ENCODE measurements at places on chromosomes 3 and 15.

DNA sequence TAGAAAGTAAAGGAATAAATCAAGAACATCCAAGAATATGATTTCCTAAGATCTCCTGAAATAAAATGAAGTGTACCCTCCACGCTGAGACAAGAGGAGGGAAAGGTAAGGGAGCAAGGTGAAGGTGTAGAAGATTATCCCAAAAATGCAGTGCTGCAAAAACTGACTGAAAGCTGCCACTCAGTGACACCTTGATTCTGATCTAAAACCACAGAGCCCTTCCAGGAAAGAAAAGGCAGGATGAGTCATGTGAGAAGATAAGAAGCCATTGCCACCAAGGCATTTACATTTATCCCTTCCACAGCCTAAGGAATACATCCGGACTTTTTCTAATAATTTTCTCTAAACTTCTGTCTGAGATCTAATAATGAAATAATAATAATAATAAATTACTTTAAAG, 49.9 kb downstream of the IGSF11 start:
- H3K36me3 ChIP-seq: no peaks in the 10 kb centered on the region
- no peak overlapping the region for H3K27ac ChIP-seq
- H3K4me3 ChIP-seq: no peak overlapping the region

DNA sequence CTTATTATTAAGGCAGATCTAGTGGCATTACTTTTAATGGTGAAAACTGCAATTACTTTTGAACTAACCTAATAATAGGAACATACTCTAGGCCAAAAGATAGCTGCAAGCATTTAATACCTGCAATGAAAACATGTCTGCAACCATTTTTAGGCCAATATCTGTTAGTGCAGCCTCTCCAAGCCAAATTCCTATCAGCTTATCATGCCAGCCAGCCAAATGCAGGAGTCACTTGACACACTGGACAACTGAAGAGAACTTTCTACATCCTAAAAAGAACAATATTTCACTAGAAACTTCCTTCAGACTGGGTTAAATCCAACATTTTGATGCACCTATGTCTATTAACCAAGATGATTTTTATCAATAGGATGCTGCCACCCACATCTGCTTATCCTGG, 33.8 kb downstream of the CCDC54 start:
- H3K27ac ChIP-seq: no peak overlapping the region
- DNase-seq: no peak
- H3K27me3 ChIP-seq: no peaks in the 10 kb centered on the region
- H3K4me3 ChIP-seq: no peak overlapping the region
- no peaks in the 10 kb centered on the region for H3K4me1 ChIP-seq

DNA sequence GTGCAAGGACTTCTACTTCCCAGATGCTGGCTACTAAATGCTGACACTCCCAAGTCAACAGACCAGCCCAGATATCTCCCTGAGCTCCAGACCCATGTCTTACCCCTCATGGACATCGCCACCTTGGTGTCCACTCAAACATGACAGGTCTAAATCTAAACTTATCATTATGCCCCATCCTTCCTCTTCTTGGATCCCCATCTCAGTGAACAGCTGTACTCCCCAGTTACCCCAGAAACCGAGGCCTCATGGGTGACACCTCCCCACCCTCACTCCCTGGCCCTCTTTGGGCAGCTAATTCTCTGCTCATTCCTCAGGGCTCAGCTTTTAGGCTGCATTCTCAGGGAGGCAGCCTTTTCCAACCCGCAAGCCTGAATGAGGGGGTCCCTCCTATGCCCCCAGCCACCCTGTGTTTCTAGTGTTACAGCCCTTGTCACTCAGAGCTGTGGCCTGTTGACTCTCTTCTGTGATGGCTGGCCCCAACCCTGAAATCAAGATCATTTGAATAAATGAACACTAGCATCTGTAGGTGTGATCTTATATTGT, 5.4 kb downstream of the EHD4 start:
- no peaks in the 10 kb centered on the region for H3K27me3 ChIP-seq
- no peak overlapping the region for H3K27ac ChIP-seq
- peak; percentile 77 for DNase-seq
- peaks cover 23% of the 10 kb centered on the region for H3K4me1 ChIP-seq
- H3K36me3 ChIP-seq: no peaks in the 10 kb centered on the region

DNA sequence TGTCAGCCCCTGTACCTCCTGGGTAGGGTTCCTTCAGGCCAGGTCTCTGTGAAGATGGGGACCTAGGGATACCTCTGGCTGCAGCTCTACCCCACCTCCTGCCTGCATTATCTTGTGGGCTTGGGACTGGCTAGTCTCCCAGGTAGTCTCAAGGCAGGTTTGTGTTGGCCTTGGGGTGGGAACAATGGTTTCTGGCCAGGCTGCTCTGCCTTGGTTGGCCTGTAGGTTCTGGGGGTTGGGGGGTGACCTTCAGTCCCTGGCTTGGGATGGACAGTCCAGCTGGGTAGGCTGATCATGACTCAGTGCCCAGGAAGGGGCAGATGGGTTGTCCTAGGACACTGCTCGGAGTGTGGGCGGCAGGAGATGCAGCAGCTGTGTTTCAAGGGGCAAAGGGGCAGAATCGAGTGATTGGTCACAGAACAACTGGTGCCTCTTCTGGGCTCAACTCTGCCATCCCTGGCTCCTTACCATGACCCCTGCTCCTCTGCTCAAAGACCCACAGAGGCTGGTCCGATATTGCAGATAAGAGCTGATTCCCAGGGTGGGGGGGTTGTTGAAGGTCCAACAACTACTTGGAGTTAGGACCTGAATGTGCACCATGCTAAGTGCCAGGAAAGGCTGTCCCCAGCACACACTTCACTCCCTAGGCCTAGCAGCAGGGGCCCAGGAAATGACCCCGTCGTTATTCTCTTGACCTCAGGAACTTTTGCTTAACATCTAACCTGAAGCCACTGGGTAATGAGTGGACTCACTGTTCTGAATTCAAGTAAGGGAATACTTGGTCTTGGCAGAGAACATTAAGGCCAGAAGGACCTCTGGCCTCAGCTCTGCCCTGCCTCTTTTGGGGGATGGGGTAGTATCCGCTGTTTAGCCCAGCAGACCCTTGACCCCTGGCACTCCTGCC, 18.1 kb upstream of the BSN start:
- no peak overlapping the region for H3K4me3 ChIP-seq
- no peak for DNase-seq
- H3K27ac ChIP-seq: no peak overlapping the region
- H3K4me1 ChIP-seq: peaks cover 15% of the 10 kb centered on the region
- no peaks in the 10 kb centered on the region for H3K36me3 ChIP-seq

DNA sequence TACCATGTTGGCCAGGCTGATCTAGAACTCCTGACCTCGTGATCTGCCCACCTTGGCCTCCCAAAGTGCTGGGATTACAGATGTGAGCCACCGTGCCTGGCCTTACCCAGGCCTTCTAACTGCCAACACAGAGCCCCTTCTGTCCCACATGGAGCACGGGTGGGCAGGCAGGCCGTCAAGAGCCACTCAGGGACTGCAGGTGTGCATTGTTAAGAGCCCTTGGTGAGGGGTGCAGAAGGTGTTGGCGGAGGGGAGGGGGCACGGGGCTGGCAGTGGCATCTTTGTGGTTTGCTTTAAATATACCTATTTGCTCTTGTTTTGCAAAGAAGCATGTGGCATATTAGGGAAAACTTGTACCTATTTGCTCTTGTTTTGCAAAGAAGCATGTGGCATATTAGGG, 37.3 kb downstream of the SMAD6 start:
- no peak for DNase-seq
- no peak overlapping the region for H3K4me3 ChIP-seq
- H3K4me1 ChIP-seq: peaks cover 57% of the 10 kb centered on the region
- no peaks in the 10 kb centered on the region for H3K27me3 ChIP-seq
- H3K36me3 ChIP-seq: no peaks in the 10 kb centered on the region

GRCh38 chr3:174266476-174266875, 592.7 kb upstream of the NAALADL2 start:
- no peaks in the 10 kb centered on the region for H3K4me1 ChIP-seq
- no peaks in the 10 kb centered on the region for H3K27me3 ChIP-seq
- DNase-seq: no peak
- no peak overlapping the region for H3K27ac ChIP-seq
- H3K4me3 ChIP-seq: no peak overlapping the region
- H3K36me3 ChIP-seq: no peaks in the 10 kb centered on the region

DNA sequence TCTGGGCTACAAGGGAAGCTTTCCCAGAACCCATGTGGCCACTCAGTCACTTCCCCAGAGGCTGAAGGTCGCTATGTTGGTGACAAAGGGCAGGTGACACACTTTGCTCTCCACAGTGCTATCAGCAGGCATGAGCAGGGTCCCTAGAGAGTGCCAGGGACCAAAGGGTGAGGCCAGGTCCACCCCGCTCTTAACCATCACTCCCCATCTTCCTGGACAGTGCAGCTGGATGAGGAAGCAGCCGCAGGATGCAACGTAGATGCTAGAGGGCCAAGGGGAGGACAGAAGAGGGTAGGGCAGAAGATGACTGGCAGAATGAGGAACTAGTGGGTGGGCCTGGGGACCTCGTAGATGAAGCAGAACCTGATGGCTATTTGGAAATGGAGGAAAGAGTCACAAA, 13.6 kb upstream of the LTF start:
- H3K36me3 ChIP-seq: no peaks in the 10 kb centered on the region
- DNase-seq: no peak

GRCh38 chr3:71559578-71560162, 23.9 kb downstream of the FOXP1 start:
- no peaks in the 10 kb centered on the region for H3K27me3 ChIP-seq
- DNase-seq: no peak
- no peaks in the 10 kb centered on the region for H3K36me3 ChIP-seq
- H3K4me3 ChIP-seq: no peak overlapping the region

DNA sequence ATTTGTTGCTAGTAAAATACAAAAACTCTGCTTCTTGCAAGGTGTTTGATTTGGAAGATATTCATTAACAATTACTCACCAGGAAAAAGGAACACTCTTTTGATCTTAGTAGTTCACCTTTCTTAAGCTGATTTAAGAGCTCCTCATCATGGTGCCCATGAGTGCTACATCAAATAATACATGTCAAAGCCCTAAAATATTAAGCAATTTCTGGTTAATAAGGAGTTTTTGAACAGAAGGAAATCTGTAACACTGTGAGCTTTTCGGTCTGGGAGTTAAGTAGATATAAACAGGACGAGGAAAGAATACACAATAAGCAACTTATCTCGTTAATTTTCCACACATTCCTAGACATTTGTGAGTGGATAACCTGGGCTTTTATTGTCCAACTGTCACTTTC, 83.9 kb upstream of the DCBLD2 start:
- no peak overlapping the region for H3K4me3 ChIP-seq
- DNase-seq: no peak
- H3K27me3 ChIP-seq: no peaks in the 10 kb centered on the region
- peaks cover 10% of the 10 kb centered on the region for H3K4me1 ChIP-seq

GRCh38 chr3:170083343-170083742, 45.5 kb downstream of the GPR160 start:
- H3K27ac ChIP-seq: no peak overlapping the region
- H3K36me3 ChIP-seq: no peaks in the 10 kb centered on the region
- H3K4me1 ChIP-seq: no peaks in the 10 kb centered on the region
- no peak for DNase-seq

DNA sequence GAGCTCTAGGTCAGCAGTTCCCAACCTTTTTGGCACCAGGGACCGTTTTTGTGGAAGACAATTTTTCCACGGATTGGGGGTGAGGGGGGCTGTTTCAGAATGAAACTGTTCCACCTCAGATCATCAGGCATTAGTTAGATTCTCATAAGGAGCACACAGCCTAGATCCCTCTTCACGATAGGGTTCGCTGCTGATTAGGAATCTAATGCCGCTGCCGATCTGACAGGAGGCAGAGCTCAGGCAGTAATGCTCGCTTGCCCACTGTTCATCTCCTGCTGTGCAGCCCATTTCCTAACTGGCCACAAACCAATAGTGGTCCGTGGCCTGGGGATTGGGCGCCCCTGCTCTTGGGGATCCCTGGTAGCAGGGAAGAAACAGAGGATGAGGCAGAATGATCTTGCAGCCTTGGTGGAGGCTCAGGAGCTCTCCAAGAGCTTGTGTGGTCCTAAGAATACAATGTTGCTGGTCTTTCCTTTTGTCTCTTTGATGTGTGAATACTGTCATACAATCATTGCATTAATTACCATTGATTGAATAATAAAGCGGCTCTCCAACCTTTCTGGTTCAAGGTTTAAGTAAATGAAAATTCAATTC, 183.2 kb downstream of the FNDC3B start:
- peaks cover 53% of the 10 kb centered on the region for H3K4me1 ChIP-seq
- H3K4me3 ChIP-seq: no peak overlapping the region
- no peak overlapping the region for H3K27ac ChIP-seq
- no peak for DNase-seq

- DNase-seq: no peak
- no peak overlapping the region for H3K4me3 ChIP-seq
- H3K4me1 ChIP-seq: peaks cover 63% of the 10 kb centered on the region
- peak overlapping the region; percentile 88 for H3K27ac ChIP-seq
These were observed 51.0 kb downstream of the VGLL4 start for GRCh38 chr3:11592445-11593298.

GRCh38 chr15:39690881-39691634, 91.6 kb downstream of the FSIP1 start:
- H3K27me3 ChIP-seq: no peaks in the 10 kb centered on the region
- peaks cover 6% of the 10 kb centered on the region for H3K4me1 ChIP-seq
- DNase-seq: no peak
- no peak overlapping the region for H3K27ac ChIP-seq
- H3K4me3 ChIP-seq: no peak overlapping the region

DNA sequence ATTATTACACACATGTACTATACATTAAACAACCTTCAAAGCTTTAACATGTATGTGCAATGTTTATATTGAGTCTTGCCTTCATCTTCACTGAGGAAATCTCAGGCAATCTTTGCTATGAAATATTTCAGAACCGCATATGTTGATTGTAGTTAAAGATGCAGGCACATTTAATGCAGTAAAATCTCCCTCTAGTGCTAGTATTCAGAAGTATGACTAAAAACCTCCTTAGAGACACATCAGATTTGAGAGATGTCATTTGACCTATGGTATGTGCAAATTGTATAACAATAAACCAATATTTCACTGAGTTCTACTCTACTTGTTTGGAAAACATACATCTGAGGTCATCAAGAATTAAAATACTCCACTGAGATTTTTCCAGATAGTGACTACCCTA, 123.8 kb upstream of the C15orf61 start:
- H3K27me3 ChIP-seq: no peaks in the 10 kb centered on the region
- no peaks in the 10 kb centered on the region for H3K4me1 ChIP-seq
- no peak overlapping the region for H3K27ac ChIP-seq
- no peaks in the 10 kb centered on the region for H3K36me3 ChIP-seq
- DNase-seq: no peak

- H3K36me3 ChIP-seq: no peaks in the 10 kb centered on the region
- H3K27ac ChIP-seq: no peak overlapping the region
- H3K4me3 ChIP-seq: no peak overlapping the region
- H3K4me1 ChIP-seq: peaks cover 16% of the 10 kb centered on the region
- DNase-seq: no peak
These were observed 51.0 kb downstream of the CHDH start for GRCh38 chr3:53795176-53795575.
